Large intestine (tissue), 12 donors: ENCODE measurements at places on chromosomes 1 and 21. TPM values are rescaled to one million over a fixed set of nuclear protein-coding genes. Genes with fewer than 3 reads are reported as not detected.

RSPH1 gene
- polyA plus RNA-seq = 6.0 TPM

- no peak overlapping the region for H3K27ac ChIP-seq
- no peaks in the 10 kb centered on the region for H3K27me3 ChIP-seq
- no peaks in the 10 kb centered on the region for H3K36me3 ChIP-seq
- no peaks in the 10 kb centered on the region for H3K4me1 ChIP-seq
Observed at GRCh38 chr1:243727503-243728203, 122.4 kb downstream of the AKT3 start.

- DNase-seq = peak; percentile 75
- peak overlapping the region; percentile 71 for H3K27ac ChIP-seq
- no peak overlapping the region for H3K4me3 ChIP-seq
- no peaks in the 10 kb centered on the region for H3K27me3 ChIP-seq
Observed at GRCh38 chr1:167387251-167387910, 130.9 kb downstream of the CD247 start.

- no peaks in the 10 kb centered on the region for H3K4me1 ChIP-seq
- H3K27me3 ChIP-seq = no peaks in the 10 kb centered on the region
- no peaks in the 10 kb centered on the region for H3K36me3 ChIP-seq
- H3K27ac ChIP-seq = no peak overlapping the region
- DNase-seq = no peak
Observed at GRCh38 chr21:27315373-27315772, 348.5 kb upstream of the ADAMTS5 start.

DNA sequence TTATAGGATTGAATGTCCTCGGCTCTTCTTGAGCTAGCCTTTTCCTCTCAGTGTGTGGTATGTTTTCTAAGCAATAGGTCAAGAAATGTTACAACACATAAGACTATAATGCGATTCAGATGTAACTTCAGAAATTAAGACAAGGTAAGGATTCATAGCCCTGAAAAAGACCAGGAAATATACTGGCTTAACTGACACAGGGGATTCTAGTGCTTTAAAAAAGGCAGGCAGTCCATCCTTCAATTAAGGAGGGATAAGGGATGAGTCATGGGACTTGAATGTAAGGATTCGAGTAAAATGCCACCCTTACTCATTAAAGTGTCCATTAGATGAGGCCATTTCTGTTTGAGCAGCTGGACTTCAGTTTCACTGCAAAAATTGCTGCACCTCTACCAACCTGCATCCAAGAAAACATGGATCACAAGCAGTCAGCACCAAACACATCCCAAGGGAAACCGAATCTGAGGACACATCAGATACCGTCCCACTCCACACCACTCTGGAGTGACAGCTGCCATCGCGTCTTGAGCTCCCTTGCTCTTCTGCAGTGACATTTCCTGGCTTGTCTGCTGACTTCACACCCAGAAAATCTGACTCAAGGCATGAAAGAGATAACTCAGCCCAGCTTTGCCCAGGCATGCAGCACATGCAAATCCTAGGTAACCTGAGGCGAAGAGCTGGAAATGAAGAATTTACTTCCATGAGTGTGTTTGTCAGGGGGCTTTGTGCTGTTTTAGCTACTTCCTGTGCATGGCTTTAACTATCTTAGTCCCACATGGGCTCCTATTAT is 37.8 kb downstream of the NGF start:
- no peak for DNase-seq
- no peak overlapping the region for H3K27ac ChIP-seq
- H3K27me3 ChIP-seq = no peaks in the 10 kb centered on the region
- H3K4me1 ChIP-seq = peaks cover 2% of the 10 kb centered on the region
- H3K36me3 ChIP-seq = no peaks in the 10 kb centered on the region
- no peak overlapping the region for H3K4me3 ChIP-seq

- no peak overlapping the region for H3K4me3 ChIP-seq
- DNase-seq = no peak
- H3K4me1 ChIP-seq = no peaks in the 10 kb centered on the region
Observed at GRCh38 chr1:97647776-97648175, 273.1 kb downstream of the DPYD start.

- no peaks in the 10 kb centered on the region for H3K36me3 ChIP-seq
- no peak overlapping the region for H3K27ac ChIP-seq
- peak; percentile 46 for DNase-seq
- no peak overlapping the region for H3K4me3 ChIP-seq
- peaks cover 6% of the 10 kb centered on the region for H3K4me1 ChIP-seq
Observed at GRCh38 chr1:67853704-67854103, 20.4 kb upstream of the GNG12 start.
